Activated CD8-positive, alpha-beta memory T cell treated with anti-CD3 and anti-CD28 coated beads for 4 hours (primary cell): ENCODE measurements at places on chromosomes 7 and 10.

DNA sequence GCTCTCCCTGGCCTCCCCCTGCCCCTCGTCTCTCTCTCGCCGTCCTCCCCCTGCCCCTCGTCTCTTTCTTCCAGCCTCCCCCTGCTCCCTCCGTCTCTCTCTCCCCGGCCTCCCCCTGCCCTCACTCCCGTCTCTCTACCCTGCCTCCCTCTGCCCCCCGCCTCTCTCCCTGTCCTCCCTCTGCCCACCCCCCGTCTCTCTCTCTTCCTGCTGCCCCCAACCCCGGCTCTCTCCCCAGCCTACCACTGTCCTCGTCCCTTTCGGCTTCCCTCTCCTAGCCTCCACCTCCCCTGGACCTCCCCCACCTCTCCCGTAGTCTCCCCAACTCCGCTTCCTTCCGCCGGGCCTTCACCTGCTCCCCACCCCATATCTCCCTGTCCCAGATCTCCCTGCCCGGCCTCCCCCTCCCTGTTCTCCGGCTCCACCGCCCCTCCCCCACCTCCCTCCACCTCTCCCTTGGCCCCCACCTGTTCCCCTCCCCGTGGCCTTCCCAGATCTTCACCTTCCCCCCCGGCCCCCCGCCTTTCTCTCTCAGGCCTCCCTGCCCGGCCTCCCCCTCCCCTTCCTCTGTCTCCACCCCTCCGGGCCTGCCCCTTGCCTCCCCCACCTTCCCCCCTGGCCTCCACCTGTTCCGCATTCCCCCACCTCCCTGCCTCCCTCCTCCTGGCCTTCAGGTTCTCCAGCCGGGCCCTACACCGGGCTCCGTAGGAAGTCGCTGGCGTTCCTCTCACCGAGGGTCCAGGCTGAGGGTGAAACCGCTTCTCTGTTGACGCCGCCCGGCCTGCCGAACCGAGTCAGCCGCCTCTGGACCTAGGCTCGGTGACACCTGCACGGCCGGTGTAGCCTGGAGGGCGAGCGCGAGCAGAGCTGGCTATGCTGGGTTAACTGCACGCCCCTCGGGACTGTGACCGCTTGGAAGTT, 1.2 kb downstream of the GET4 start:
- no peak for DNase-seq

GRCh38 chr7:145845345-145845744, 271.3 kb upstream of the CNTNAP2 start:
- DNase-seq: no peak

DNA sequence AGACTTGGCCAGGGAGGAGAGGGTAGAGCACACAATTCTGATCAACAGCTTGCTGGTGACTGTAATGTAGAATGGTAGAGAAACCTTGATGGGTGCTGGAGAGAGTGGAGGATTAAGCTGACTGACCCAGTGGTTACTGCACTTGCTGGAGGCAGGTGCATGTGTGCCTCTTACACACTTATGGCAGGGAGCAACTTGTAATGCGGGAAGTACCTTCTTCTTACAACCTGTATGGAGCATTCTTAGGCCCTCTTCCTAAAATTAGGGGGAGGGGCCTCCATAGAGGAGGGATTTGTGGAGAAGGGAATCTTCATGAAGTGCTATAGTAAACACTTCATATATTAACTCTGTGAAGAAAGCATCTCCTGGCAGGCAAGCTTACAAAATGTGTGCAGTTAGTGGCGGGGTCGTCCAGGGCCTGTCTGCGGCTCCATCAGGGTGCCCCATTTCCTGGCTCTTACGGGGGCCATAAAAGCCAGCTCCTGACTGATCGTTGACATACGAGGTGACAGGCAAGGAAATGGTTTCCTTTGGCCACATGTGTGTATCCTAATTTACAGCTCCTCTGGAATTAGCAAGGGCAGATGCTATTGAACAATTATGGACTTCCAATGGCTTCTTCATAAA, 113.5 kb downstream of the RTKN2 start:
- DNase-seq: no peak

DNA sequence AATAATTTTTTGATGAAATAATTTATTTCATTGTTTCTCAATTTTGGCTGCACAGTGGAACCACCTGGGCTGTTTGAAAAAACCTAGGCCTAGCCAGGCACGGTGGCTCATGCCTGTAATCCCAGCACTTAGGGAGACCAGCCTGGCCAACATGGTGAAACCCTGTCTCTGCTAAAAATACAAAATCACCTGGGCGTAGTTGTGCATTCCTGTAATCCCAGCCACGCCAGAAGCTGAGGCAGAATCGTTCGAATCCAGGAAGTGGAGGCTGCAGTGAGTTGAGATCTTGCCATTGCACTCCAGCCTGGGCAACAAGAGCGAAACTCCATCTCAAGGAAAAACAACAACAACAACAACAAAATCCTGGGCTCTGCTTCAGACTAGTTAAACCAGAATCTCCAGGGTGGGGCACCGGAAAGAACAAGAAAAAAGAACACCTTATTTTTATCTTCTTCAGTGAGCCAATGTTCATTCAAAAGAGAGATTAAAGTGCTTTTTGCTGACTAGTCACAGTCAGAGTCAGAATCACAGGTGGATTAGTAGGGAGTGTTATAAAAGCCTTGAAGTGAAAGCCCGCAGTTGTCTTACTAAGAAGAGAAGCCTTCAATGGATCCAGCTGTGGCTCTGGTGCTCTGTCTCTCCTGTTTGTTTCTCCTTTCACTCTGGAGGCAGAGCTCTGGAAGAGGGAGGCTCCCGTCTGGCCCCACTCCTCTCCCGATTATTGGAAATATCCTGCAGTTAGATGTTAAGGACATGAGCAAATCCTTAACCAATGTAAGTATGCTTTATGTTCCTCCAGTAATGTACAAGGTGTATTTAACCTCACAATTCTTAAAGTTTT, at the start of gene CYP2C18:
CYP2C18 (plus strand) TSS at position 516 of the 841 bp plus-strand sequence; CDS start at position 607, 91 bp downstream.
- DNase-seq: no peak

DNA sequence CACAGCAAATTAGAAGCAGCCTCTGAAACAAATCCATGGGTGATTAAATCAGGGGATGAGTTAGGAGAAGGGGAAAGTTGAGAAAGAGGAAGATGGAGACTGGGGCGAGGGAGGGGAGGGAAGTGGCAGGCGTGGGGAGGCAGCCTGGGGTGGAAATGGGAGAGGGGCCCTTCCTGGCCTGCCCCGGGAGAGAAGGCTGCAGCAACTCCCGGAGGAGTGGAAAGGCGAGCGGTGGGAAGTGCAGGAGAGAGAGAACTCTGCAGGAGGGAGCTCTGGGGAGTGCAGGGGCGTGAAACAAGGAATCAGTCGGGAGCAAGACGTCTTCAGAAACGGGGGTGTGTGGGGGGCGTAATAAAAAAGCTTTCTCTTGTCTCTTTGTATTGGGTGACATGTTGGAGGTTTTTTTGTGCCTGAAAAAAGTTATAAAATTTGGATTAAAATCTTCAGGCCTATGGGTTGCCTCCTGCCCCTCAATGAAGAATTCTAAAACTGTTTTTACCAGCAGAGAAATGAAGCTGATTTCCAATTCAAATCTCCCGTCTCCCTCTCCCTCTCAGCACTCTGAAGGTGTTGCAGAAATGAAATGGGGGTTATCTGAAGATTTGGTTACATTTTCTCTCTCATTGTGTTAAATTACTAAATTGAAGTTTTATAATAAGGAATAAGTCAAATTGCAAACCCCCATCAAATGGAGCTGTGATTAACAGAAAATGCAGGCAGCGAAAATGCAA, 4.7 kb upstream of the UNCX start:
- DNase-seq: no peak

- DNase-seq: no peak
Measured at GRCh38 chr7:54883576-54883975, 124.6 kb upstream of the SEC61G start.

- no peak for DNase-seq
Measured at GRCh38 chr10:26361971-26362370, 76.2 kb upstream of the APBB1IP start.

DNA sequence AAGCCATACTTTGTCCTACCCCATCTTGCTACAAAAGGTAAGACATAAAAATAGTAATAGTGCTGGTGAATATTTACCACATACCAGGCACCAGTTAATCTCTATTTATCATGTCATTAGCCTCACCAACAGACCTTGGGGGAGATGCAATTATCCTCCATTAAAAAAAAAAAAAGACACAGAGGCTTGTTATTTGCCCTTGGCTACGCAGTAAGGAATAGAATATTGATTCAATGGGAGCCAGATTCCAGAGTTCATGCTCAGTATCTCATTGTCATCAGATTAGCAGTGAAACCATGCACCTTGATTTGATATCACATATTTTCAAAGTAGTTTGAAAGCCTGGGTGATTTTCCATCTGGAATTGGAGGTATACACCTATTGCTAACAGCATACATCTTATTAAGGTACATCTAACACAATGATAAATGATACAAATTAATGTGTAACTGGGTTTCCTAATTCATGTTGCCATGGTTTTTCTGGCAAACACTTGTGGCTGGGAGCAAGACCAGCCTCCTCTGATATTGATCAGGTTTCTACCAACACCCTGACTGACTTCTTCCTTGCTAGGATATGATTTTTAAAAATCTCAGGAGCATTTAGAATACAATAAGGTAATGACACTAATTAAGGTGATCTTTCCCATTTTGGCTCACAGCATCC, 67.1 kb upstream of the PRR15 start:
- DNase-seq: no peak

- no peak for DNase-seq
Measured at GRCh38 chr7:156725073-156725472, 84.5 kb downstream of the RNF32 start.

DNA sequence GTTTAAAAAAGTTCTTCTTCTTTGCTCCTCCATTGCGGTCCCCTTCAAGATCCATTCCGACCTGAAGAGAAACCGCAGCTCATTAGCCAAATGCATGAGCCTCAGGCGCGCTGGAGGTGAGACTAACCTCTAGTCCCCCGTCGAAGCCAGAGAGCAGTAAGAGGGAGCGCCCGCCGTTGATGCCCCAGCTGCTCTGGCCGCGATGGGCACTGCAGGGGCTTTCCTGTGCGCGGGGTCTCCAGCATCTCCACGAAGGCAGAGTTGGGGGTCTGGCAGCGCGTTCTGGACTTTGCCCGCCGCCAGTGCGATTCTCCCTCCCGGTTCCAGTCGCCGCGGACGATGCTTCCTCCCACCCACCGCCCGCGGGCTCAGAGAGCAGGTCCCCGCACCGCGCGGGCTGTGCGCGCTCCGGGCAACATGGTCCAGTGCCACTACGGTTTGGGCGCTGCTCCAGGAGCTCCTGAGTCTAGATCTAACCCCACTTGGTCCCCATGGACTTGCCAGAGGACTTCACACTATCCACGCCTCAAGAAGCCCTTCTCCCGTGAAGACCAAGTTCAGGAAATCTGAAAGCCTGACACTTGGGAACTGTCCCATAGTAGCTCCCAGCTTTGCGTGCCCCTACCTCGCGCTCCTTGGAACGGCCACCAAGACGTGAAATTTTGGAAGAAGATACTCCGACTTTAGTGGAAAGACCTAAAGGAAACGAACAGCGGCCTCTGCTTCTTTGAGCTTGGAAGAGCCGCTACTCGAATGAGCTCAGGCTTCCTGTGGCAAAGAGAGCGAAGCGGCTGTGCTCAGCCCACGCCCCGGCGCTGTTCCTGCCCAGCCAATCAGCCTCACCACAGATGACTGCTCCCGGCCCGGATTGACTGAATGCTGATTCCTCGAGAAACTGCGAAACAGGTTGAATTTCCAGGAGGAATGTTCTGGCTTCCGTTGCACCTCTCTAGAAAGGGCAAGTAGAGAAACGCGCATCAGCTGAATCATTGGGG, at the start of gene ABCB1:
ABCB1 (minus strand) TSS at position 755 of the 995 bp plus-strand sequence; CDS start at position 55, 700 bp downstream.
- DNase-seq: peak; percentile 14

- DNase-seq: no peak
Measured at GRCh38 chr10:34661580-34661979, 153.5 kb downstream of the PARD3 start.

DNA sequence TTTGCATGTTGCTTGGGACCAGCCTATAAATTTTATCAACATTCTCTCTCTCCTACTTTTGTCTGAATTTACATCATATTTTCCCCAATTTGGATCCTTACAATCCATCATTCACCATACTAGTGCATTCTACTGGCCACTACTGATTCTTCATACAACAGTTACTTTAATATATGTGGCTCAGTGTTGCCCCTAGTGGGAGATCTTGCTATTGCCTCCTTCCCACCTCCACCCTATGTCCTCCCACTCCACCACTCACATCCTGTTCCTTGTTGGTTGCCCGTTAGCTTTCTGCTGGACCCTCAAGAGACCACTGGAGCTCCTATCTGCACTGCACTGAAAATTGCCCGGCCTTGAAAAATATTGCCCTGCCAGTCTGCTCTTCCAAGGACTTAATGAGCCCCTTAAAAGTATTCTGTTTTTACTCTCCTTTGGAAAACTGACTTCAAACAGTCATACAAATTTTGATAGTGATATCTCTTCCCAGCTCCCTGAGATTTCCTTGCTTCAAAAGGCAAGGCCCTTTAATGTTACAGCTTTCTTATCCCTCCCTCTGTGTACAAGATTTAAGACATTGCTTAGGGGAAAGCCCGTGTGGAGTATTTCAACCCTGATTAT, 243.2 kb upstream of the TMEM229A start:
- DNase-seq: no peak

DNA sequence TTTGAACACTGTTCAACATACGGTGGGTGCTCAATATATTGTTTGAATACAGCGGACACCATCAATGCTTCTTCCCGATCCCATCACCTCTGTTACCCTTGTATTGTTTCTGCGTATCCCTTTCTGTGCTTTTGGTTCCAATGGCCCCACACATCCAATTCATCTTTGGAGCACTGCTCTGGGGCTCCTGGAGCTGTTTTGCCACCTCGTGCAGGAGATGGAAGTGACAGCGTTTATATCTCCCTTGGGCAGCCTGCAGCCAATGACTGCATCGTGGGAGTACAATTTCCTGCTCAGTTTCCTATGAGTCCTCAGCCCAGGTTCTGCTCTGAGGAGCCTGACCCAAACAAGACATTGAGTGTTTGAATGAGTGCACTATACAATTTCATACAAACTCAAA, 50.2 kb upstream of the PIK3CG start:
- DNase-seq: no peak

- DNase-seq: no peak
Measured at GRCh38 chr10:78515038-78515872, 481.6 kb downstream of the RPS24 start.

DNA sequence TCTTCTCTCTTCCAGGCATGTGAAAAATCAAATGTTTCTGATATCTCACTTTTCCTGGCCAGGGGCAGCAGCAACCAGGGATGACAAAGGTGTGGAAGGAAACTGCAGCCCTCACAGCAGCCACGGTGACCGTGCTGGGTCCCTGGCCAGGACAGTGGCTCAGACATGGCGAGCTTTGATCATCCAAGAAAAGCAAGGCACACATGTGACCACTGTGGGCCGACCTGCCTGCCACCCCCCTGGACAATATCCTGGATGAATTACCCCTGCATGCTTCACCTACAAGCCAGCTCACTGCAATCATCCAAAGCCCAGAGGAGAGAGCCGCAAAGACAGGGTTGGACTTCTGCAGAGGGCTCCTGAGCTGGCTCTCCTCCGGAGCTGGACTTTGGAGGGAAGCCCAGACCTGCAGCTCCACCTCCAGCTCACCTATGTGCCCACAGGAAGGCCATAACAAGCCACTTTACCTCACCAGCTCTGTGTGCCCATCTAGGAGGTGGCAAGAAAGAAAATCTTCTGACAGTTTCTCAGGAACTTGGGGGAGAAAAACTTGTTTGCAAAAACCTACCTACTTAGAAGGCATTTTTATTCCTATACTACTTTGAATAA, 2.7 kb downstream of the CHST15 start:
- DNase-seq: no peak

GRCh38 chr10:133062085-133062484, 25.6 kb upstream of the ADGRA1 start:
- no peak for DNase-seq

- no peak for DNase-seq
Measured at GRCh38 chr10:14552015-14552414, 221.3 kb upstream of the FRMD4A start.
